ENCODE measurements at places on chromosomes 3 and 15.

DNA sequence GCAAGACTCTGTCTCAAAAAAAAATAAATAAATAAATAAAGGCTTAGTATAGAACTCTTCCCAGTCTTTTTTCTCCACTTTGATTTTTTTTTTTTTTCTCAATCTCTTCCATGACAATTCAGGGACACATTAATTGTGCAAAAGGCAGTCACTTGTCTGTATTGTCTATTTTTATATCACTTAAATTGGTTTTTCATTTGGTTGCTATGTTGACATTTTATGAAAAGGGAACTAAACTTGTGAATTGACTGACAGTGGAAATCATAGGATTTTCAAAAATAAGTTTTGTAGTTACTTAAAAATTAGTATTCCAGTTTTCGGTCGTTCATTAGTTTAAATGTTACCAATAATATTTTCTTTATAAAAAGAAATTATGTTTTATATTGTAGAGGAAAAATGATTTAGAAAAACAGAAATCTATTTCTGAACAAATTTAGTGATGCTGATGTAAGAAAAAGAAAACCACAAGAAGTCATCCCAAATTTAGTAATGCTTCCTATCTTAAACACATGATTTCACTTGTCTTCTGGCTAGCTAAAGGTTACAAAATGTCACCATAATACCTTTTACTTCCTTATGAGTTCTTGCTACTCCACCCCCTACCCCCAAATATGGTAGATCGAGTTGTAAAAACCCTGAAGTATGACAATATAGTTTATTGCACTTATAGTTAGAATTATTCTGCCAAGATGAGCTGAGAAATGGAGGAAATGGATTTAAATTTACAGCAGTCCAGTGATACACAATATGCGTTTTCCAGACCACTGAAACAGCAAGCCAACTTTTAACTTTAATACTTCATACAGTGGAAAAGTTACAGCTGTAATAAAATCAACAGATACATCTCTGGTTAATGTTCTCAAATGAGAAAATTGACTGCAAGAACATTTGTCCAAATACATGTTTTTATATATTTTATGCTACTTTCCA lies 37.0 kb downstream of the PPARG start:
- DNase-seq: no peak

DNA sequence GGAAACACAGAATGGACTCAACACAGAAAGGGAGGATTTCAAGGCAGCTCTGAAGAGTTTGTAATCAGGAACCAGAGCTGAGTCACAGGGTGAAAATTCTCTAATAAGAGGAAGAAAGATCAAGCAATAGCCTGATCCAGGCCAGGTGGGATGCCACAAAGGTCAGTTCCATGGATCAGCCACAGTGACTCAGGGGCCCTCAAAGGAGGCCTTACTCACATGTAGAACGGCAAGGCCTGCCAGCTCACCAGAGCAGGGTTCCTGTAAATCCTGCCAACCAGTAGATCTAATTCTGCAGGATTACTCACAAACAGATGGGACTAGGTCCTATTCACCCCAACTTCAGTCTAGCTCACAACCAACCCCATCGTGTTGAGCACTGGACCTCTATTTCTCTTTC lies 78.3 kb upstream of the PPP2R3A start:
- DNase-seq: no peak

- DNase-seq: no peak
Measured at GRCh38 chr15:70625011-70625410, 138.3 kb downstream of the UACA start.

DNA sequence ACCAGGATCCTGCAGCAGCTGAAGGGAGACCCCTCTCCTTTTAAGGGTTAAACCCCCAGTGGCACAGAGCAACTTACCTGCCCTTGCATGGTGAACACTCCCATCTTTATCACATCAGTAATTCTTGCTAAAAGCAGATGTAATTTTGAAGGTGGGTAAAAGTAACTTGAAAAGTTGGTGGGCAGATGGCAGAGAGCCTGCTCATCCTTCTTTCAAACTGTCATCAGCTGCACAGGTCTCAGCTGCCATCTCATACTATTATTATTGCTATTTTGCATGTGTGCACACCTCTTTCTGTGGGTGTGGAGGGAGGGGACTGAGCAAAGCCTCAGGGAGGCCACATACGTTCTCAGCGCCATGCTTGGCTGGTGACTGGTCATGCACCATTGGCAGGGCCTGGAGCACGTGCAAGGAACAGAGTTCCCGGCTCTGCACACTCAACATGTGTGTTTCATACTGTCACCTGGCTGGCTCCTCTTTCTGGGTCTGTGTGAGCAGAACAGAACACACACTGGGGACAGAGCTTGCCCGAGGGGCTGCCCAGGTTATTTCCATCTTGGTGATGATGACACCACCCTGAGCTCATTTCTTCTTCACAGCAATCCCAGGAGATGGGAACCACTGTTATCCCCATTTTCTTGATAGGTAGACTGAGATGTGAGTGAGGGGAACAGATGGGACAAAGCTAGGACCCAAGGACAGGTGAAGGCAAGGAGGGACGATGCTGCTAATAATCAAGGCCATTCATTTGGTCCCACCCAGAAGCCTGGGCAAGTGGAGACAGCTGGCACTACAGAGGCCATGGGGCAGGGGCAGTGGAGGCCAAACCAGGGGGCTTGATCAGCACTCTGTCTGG lies 95.8 kb upstream of the KLF13 start:
- DNase-seq: no peak

Data from stimulated activated CD4-positive, alpha-beta T cell treated with anti-CD3 and anti-CD28 coated beads, Interleukin-4, amount 100 ng/mL, for 4 hours (primary cell).